ENCODE measurements at places on chromosomes 4 and X.

DNA sequence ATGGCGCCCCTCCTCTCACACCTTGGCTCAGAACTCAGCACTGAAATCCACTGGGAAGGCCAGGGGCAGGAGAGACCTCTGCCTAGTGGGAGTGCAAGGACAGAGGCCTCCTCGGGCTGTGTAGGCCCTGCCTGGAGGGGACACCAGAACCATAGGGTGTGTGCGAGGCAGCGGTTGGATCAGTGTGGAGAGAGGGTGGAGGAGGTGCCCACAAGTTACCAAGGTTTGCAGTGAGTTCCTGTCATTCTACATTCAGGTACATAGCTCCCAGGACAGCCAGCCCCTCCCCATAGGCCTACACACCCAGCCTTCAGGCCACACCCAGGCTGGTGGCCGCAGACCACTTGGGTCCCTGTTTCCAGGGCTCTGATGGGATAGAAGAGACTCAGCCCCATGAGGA, 19.2 kb upstream of the SPON2 start:
- no peak for DNase-seq

GRCh38 chrX:46407753-46408130, 137.5 kb downstream of the ZNF674 start:
- no peak for DNase-seq

DNA sequence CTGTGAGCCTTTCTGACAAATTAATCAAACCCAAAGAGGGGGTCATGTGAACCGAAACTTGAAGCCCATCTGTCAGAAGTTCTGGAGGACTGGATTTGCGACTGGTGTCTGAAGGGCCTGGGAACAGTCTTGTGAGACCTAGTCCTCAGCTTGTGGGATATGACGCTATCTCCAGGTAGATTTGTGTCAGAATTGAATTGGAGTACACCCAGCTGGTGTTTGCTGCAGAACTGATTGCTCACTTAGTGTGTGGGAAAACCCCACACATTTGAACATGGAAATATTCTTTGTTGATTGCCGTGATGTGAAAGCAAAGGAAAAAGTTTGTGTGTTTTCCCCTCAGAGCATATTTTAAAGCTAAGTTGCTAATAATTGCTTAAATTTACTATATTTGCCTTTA, 30.3 kb upstream of the TMSB15B start:
- no peak for DNase-seq

DNA sequence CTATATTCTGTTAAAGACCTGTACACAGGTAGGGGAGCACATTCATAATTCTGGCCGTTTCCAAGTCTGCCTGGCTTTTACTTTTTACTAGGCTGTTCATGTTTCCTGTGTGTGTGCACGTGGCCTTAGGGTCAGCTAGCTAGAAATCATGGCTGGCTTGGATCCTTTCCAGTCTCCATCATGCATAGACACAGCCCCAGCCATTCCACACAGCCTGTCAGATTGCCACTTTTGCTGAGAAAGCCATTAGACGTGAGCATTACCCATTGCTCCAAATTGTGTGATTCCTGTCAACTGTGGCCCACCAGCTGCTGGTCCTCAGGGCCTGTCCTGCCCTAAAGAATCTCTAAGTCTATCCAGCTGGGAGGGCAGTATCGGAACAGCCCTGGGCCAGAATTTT, 11.4 kb upstream of the SORCS2 start:
- DNase-seq, result no peak

- no peak for DNase-seq
Measured at GRCh38 chrX:70168238-70169188, 8.8 kb upstream of the DGAT2L6 start.

GRCh38 chr4:41517747-41518146, 20.2 kb upstream of the LIMCH1 start:
- no peak for DNase-seq

- no peak for DNase-seq
Measured at GRCh38 chr4:86302251-86302650, 57.6 kb downstream of the MAPK10 start.

- no peak for DNase-seq
Measured at GRCh38 chrX:132740316-132741123, 217.9 kb downstream of the HS6ST2 start.

GRCh38 chr4:139368998-139369397, 66.7 kb upstream of the NDUFC1 start:
- no peak for DNase-seq

DNA sequence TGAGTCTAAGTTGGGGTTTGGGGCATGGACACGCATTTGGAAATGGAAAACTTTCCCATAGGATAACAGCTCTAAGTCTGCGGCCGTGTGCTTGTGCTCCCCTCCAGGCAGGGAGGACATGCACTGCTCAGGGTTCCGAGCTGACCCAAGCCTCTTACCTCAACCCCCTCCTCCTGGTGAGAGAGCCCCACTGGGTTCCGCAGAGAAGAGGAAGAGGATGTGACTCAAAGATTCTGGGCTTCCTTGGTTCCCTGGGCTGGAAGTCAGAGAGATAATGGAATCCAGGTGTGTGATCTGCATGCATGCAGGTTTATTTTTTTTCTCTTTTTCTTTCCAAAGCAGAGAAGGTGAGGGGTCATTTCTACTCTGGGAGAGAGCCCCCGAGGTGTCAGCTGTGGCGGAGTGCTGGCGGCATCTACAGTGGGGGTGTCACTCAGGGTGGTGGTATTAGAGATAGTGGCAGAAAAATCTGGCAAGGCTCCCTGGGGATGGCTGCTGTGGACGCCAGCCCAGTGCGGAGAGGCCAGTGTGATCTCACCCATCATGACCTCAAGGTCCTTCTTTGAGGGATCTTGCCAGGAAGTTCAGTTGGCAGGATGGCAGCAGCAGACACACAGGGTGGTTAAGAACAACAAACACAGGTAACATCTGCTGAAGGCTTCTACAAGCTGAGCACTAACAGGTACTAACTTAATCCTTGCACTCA, 168.7 kb upstream of the HAND2 start:
- no peak for DNase-seq

GRCh38 chrX:100208076-100208475, 202.0 kb downstream of the PCDH19 start:
- no peak for DNase-seq
